ENCODE measurements at places on chromosomes 16 and 17. TPM values are rescaled to one million over a fixed set of nuclear protein-coding genes. Genes with fewer than 3 reads are reported as not detected.

Gene SYCE1L
- 1.3 TPM for total RNA-seq

Gene CCL8
- total RNA-seq = 2.1 TPM

Gene SPNS2
- 18.6 TPM for total RNA-seq

Gene STX1B
- total RNA-seq = 1.5 TPM

Gene PIK3R6
- total RNA-seq = 1.6 TPM

Gene BANP
- total RNA-seq = 28.8 TPM

Gene CIBAR2
- not detected for total RNA-seq

Gene SLC5A11
- 0.16 TPM for total RNA-seq

Gene SYNGR3
- total RNA-seq = not detected

Gene PNMT
- 0.35 TPM for total RNA-seq

Gene OR3A3
- total RNA-seq = not detected

Gene TMEM100
- 36.8 TPM for total RNA-seq

Gene CIAO2B
- 63.1 TPM for total RNA-seq

Gene CD300E
- total RNA-seq = 7.3 TPM

Gene RBFOX1
- not detected for total RNA-seq

Gene ASPA
- 10.1 TPM for total RNA-seq

Gene DYNLL2
- 32.2 TPM for total RNA-seq

Gene SLC35G6
- not detected for total RNA-seq

Gene CES5A
- not detected for total RNA-seq

Gene DNAAF8
- 1.3 TPM for total RNA-seq

Gene SNX20
- 3.6 TPM for total RNA-seq

Gene BCO1
- not detected for total RNA-seq

Gene NOTUM
- not detected for total RNA-seq

Gene COG8
- 25.0 TPM for total RNA-seq

Gene FTO
- 91.0 TPM for total RNA-seq

Gene CHST5
- total RNA-seq = not detected

Gene CCR7
- 0.39 TPM for total RNA-seq

Gene ZDHHC1
- 9.5 TPM for total RNA-seq

Gene SEC14L5
- 0.35 TPM for total RNA-seq

Gene KRTAP2-2
- total RNA-seq = not detected
